Activated T-cell treated with anti-CD3 and anti-CD28 coated beads for 48 hours (primary cell): ENCODE measurements at places on chromosomes 5 and 9.

DNA sequence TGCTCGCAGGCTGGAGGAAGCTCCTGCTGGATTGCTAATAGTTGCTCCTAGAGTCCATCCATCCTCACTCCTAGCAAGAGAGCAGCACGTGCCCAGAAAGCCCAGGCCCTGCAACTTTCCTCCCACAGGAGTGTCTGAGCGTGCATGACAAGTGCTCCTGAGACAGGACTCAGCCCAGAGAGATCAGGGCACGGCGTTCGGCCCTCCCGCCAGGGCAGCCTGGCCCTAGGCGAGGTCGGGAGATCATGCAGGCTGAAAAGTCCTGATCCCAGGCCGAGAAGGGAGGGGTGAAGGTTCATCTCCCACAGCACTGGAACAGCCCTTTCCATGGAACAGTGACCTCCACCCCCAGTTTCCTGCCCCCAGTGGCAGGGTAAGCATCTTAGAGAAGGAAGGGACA, 94.8 kb downstream of the ROR2 start:
- DNase-seq, result no peak

DNA sequence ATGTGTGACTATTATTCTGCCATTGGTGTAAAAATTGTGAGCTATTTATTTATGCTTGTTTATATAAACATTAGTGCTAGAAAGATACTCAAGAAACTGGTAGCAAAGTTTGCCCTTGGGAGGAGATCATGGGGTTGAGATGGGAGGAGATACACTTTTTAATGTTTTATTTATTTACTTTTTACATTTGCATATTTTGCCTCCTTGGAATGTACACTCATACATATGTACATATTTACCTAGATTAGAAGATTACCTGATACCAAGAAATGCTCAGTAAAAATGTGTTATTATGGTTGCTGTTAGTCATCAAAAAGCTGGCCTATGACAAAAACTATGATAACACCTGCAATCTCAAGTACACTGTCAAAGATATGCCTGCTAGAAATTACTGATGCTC, 195.2 kb downstream of the KCTD16 start:
- DNase-seq, result no peak

DNA sequence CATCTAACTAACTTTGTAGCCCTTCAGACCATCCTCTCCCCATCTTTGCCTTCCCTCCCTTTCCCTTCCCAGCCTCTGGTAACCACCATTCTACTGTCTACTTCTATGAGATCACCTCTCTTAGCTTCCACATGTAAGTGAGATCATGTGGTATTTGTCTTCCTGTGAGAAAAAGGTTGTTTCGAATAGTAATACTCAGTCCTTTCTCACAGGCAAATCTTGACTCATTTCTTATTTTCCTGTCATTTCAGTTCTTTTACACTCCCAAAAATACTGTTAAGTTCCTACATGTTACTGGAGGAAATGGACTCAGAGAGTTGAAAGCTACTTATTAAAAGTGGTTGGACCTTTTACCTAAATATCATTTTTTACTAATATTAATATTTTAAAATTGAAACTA, 82.1 kb downstream of the SLF1 start:
- DNase-seq, result no peak

DNA sequence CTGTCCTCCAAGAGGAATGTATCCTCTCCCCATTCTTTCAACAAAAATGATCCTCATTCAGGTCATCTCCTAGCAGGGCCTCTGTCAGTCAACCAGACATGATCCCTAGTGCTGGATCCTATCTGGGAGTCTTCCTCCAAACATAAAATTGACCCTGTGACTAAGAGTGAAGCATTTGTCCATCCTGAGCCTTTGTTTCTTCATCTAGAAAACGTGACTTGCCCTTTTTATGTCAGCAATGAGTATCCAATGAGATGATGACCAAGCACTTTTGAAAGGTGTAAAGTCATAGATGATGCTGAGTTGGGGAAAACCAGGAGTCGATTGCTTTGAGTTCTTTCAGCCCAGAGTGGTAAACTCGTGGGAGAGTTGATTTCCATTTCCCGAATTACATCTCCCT, 143.3 kb downstream of the CMYA5 start:
- DNase-seq, result no peak

GRCh38 chr9:135579356-135579755, 17.8 kb downstream of the PAEP start:
- DNase-seq, result no peak

DNA sequence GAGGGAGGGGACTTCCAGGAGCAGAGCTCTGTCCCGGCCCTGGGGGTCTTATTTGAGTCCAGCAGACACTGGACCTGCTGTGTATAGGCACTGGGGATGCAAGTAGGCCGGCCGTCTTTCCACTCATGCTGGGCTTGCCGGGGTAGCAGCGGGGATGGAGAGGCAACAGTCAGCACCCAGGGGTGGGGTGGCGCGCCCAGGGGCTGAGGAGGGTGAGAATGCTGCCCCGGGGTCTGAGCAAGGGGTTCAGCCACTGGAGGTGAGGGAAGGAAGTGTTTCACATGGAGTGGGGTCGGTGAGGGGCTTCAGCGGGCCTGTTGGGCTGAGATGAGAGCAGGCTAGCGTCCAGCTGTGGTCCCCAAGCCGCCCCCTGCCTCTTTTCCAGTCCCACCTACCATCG, 88.8 kb downstream of the HMCN2 start:
- no peak for DNase-seq

- no peak for DNase-seq
Observed at GRCh38 chr9:83582029-83582428, 40.9 kb upstream of the IDNK start.

GRCh38 chr9:27560457-27560856, 12.8 kb downstream of the C9orf72 start:
- no peak for DNase-seq

GRCh38 chr5:115170134-115170928, 623 bp upstream of the TRIM36 start:
- DNase-seq, result no peak

DNA sequence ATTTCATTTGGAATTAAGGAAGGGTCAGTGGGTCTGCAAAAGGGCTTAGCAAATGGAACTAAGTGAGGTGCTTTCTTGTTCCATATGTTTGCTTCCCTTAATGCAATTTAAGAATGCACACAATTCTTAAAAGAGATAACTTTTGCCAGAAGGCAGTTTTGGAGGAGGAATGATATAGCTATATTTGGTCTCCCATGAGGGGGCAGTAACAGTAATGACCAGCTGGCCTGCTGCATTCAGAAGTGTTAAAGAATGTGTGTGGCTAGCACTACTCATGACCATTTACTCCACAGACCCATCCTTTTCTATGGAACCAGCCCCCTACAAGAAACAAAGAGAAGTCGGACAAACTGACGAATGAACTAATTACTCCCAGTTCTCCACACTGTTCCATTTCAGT, 638.9 kb downstream of the RAB3C start:
- DNase-seq, result no peak

GRCh38 chr5:179288101-179288808, 57.0 kb downstream of the ADAMTS2 start:
- no peak for DNase-seq

- no peak for DNase-seq
Observed at GRCh38 chr5:153751251-153751650, 260.8 kb downstream of the GRIA1 start.

DNA sequence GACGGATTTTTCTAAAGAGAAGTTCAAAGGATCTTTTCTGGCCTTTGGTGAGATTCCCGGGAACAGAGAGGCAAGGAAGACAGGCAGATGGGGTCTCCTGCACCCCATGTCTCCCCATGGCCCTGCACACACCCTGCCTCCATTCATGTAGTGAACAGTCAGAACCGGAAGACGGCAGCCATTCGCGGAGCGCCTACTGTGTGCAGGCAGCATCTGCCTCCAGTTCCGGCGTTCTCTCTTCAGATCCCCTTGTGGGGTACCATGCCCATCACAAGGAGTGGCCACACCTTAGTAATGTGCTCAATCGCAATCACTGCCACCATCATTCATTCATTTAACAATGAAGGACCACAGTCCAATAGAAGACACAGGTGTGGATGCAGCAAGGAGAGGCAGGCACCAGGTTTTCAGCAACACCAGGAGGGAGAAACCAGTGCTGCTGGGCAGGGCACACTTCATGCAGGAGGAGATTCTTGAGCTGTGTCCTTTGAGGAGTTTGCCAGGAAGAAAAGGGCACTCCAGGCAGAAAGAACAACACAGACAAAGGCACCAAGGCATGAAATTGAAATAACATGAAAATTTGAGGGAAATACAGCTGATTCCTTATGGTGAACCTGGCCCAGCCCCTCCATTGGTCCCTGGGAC, 171.5 kb upstream of the PHYKPL start:
- DNase-seq, result no peak

- peak; percentile 3 for DNase-seq
Observed at GRCh38 chr9:76810377-76810957, 46.2 kb downstream of the PCA3 start.

DNA sequence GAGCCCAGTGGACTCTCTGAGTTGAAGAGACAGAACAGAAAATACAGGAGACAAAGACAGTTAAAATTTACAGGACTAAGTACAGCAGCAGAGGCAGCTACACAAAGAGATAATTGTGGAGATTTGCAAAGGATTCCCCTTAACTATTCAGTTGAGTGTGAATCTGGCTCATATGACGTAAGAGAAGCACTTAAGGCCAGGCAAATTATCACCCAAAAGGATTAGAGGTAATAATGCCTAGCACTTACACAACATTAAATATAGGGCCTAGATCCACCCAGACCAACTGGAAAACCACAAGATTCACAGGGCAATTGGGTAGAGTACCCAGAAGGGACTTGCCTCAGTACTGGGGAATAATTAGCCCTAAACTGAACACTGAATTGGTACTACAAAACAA, 41.3 kb downstream of the ADAMTS6 start:
- DNase-seq, result no peak

DNA sequence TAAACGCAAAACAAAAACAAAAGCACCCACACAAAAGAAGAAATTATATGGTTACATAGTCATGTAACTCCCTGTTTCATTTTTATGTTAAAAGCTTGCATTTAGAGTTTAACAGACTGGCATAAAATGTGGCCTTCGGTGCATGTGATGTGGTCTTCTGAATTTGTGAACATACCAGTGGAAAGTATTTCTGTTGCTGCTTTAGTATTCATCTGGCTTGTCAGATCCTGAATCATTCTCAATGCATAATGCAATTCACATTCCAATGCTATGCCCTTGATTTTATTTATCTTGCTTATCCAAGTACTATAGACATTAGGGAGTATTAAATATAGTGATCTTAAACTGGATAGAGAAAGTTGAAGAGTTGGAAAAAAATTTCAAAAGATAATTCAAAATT, 740.2 kb upstream of the ZNF608 start:
- no peak for DNase-seq

GRCh38 chr9:2481216-2481615, 140.4 kb upstream of the VLDLR start:
- no peak for DNase-seq

DNA sequence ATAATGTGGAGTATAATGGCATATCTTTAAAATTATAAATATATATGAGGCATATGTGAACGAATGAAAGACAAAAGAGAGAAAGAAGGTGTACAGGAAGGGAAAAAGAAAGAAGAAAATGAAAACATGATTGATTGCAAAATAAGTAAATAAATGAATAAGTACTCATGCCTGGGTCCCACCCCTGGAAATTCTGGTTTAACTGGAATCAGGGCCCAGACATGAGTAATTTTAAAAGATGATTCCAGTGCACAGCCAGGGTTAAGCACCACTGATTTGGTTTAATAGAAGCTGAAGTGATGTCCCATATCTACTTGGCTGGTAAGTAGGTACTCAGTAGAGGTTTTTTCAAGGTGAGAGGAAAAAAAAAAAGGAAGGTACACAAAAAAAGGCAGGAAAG, 34.0 kb upstream of the HOMER1 start:
- DNase-seq, result no peak

- no peak for DNase-seq
Observed at GRCh38 chr5:132799392-132799791, 13.7 kb upstream of the SOWAHA start.

GRCh38 chr5:159515909-159516415, 185.7 kb upstream of the IL12B start:
- DNase-seq, result peak; percentile 75
